ENCODE measurements at places on chromosomes 5 and 9.

DNA sequence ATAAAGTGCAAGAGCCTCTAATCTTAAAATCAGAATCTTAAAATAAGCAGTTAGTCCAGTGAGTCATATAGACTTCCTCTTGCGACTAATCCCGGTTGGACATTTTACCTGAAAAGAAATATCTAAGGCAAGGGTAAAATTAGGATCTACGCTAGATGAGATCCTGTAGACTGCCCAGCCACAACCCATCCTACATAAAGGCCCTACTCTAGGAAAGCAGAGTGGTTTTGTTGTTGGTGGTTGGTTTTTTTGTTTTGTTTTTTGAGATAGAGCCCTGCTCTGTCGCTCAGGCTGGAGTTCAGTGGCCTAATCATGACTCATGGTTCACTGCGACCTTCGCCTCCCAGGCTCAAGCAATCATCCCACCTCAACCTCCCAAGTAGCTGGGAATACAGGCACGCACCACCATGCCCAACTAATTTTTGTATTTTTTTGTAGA, 6.9 kb downstream of the TSC1 start:
- DNase-seq, result no peak

DNA sequence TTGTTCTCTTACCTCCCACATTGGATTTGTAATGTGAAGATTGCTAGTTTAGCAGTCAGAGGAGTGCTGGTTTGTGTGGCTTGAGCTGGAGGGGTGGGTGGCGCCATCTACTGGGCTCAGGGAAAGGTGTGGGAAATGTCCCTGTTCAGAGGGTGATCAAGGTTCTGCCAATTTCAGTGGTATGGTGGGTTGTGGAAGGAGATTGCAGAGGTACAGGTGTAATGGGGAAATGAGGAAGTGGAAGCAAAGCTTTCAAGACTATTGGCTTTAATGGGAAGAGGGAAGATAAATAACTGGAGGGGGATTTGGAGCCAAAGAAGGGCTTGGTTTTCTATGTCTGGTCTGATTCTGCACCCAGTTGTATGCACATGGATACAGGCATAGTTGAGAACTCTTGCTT, 76.4 kb downstream of the OSMR start:
- no peak for DNase-seq

DNA sequence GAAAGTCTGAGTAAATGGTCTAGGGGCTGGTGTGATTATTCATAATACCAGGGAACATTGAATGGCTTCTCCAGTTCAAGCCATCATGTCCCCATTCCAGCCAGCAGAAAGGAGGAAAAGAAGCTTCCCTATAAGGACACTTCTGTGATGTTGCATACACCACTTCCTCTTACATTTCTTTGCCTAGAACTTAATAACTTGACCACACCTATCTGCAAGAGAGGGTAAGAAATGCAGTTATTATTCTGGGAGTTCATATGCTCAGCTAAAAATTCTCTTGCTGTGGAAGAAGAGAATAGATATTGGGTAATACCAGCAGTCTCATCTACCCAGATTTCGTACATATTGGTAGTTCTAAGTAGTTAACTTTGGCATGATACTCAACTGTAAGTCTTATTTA, 166.1 kb downstream of the SLC28A3 start:
- DNase-seq, result no peak

GRCh38 chr5:115458003-115458409, 86.6 kb downstream of the FEM1C start:
- no peak for DNase-seq

GRCh38 chr5:15798006-15798405, 298.0 kb downstream of the FBXL7 start:
- DNase-seq, result no peak

GRCh38 chr5:62707131-62707530, 128.5 kb downstream of the LRRC70 start:
- DNase-seq, result no peak

DNA sequence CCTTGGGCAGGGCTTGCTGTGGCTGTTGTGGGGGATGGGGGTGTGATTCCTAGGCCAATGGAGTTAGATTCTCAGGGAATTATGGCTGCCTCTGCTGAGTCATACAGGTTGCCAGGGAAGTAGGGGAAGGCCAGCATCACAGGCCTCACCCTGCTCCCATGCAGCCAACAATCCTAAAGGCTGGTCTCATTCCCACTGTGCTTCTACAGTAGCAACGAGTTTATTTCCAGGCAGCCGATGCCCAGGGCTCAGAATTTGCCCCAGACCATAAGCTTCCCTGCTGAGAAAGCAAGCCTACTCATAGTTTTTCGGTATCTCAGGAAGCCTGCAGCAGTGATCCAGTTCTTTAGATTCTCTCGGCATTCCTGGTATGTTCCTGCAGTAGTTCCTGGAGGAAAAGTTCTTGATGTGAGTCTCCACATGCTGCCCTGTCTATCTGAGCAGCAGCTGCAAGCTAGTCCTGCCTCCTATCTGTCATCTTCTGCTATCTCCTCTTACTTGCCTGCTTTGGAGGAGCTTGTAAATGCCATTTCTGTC, 59.3 kb upstream of the SELENOP start:
- no peak for DNase-seq

DNA sequence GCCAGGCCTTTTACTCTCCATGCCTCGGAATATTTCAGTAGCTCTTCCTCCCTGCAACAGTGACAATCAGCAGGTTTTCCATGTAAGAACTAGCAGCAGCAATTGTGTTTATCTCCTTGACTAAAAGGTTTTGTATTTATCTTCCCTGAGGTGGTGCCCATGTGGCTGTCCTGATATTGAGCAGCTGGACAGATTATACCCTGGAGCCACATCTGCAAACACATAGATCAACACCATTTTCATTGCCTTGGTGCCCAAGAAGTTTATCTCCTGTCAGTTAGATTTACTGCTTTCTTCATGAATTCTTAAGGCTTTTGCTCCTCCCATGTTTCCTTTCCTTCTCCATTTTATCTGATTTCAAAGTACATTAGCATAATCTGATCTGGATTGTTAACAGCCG, 378.4 kb downstream of the SPATA31D1 start:
- no peak for DNase-seq

- DNase-seq, result no peak
Observed at GRCh38 chr5:41009232-41009631, 61.9 kb downstream of the MROH2B start.

- no peak for DNase-seq
Observed at GRCh38 chr9:23783509-23783908, 42.5 kb downstream of the ELAVL2 start.

DNA sequence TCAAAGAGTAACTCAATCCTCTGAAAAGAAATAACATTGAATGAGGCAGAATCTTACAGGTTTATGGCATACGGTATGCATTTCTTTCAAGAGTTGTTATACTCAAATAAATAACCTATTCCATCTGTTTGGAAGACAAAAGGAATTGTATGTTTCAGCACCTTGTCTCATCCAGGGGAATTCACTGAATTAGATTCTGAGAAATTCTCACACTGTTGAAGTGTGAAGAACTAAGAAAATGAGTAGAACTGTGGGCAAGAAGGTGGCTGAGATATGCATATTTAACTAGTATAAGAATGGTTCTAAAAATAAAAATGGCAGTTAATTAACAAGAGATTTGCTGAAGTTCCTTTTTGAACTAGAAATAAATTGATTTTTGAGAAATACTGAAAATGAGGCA, 279.3 kb upstream of the DAP start:
- DNase-seq, result no peak

DNA sequence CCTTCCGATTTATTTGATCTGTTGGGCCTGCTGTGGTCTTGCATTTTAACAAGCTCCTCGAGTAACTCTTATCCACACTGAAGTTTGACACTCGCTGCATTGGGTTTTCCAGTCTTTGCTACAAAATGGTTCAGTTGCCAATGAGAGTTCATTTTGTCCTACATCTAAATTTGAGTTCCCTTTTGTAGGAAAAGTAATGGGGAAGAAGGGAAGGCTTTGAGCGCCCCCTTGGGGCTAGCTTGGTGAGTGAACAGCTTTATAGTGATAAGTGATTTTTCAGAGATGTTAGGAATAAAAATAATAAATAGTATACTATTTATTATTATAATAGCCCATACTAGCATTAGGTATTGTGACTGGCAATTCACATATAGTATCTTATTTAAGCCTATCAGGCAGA, 89.9 kb upstream of the GNAQ start:
- DNase-seq, result peak; percentile 43

GRCh38 chr5:150021491-150022157, 21.1 kb downstream of the HMGXB3 start:
- DNase-seq, result no peak

DNA sequence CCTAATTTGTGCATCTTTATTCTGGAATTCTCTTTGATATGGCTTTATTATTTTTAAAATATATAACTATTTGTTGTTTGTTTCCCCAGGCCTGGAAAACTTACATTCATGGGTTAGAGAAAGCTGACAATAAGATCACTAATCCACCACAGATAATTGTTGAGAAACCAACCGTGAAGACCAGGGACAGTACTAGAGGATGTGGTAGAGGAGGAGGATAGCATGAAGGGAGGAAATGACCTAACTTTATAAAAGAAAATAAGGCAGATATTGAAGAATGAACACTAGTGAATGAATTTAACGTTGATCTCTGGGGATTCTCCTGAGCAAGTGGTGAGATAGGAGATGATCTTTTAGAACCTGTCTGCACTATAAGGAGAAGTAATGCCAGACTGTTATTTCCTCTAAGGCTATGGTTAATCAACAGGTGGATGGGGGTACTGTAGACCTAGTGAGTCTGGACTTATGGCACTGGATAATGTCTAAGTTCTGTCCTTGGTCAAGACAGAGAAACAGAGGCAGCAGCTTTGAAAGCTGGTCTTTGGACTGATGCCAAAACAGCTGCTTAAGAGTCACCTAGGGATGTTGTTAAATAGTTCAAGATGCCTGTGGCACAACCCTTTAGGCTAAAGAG, 52.4 kb downstream of the NREP start:
- no peak for DNase-seq

DNA sequence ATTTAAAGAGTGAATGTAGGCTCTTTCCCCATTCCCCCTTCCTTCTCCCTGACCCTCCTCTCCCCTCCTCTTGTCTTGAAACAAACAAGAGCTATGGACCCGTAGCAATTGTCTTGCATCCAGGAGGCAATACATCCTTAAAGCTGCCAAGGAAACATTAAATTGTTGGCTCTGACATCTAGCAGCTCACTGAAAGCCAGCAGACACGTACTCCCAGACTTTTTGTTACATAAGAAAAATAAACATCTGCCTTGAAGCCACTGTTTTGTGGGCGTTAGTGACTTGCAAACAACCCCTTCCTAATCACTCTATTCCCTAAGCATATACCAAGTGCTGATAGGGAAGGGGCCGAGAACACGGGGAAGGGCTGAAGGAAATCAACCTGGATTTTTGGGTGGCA, 8.6 kb downstream of the SLC45A2 start:
- no peak for DNase-seq

DNA sequence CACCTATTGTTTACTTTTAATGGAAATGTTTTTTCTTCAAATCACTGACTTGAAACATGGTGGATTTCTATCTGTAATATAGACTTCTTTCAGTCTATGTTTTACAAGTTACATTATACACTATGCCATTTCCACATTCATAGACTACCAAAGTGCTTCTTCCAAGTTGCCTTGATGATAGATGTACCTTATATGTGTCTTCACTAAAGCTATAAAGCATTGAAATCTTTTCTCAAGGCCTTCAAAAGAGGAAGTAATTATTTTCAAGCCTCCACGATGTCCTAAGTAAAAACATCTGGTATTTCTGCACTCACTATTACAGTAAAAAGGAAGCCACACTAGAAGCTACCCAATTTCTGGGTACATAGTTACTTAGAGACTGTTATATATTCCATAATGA, 113.3 kb downstream of the FGF10 start:
- DNase-seq, result no peak

GRCh38 chr9:134891053-134891452, 10.4 kb downstream of the FCN2 start:
- DNase-seq, result no peak

DNA sequence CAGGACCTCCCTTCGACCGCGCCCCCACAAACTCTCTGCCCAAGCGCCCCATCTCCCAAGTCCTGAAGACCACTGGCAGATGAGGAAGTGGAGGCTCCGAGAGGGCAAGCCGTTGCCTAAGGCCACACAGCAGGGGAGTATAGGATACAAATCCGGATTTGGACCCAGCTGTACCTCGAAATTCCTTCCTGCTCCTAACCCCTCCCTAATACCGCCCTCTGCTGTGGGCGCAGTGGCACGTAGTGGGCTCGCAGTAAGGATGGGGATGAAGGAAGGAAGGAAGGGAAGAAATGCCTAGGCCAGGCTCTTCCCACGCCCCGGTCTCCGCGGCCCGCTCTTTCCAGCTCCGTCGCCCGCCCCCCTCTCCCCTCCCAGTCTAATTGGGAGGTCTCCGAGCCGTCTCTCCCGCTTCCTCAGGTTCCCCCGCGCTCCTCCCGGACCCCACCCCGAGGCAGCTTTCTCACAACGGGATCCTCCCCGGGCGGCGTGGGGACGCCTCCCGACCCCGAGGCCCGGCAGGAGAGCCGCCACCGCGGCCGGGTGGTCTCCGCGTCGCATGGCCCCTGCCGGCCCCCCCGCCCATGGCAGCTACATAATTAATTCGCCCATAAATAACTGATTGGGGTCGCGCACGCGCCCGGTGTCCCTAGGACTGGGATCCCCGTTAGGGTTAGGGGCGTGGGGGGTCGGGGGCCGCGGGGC, 138.9 kb downstream of the C9orf50 start:
- no peak for DNase-seq

GRCh38 chr9:94772639-94773303, 46.3 kb downstream of the AOPEP start:
- peak; percentile 28 for DNase-seq

DNA sequence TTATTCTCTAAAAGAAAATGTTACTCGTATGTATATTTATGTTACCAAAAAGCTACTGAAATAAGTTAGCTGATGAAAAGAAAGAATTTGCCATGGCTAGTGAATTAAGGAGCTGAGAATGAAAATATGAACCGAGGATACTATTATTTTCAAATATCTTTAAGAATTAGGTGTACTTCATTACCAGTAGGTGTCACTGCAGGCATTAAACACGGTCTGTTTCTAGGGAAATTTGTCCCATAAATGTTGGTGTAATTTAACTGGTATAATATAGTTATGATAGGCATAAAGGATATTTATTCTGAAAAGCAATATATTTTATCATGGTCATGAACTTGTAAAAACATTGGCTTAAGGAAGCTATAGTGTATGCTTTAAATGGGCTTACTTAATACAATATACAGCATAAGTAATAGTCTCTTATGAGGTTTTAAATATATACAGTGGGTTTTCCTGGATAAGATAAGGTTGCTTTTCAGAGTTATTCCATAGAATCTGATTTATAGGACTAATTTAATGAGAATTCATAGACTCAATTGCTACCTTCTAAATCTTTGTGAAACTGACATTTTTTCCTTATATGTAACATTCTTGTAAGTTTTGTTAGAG, 72.4 kb upstream of the MPDZ start:
- DNase-seq, result no peak
